ENCODE measurements at places on chromosomes 7 and 10.
A peak's percentile ranks its signal among the peaks of the same experiment; 100 is the strongest.

GRCh38 chr10:105195831-105196230 is 554.7 kb downstream of the SORCS3 start:
- H3K4me1 ChIP-seq = no peaks in the 10 kb centered on the region
- no peaks in the 10 kb centered on the region for H3K27me3 ChIP-seq
- no peak for DNase-seq
- no peak overlapping the region for H3K27ac ChIP-seq

- peaks cover 9% of the 10 kb centered on the region for H3K4me1 ChIP-seq
- H3K27me3 ChIP-seq = no peaks in the 10 kb centered on the region
- DNase-seq = no peak
- peak overlapping the region; percentile 81 for H3K4me3 ChIP-seq
- H3K27ac ChIP-seq = no peak overlapping the region
Measured at GRCh38 chr10:97685395-97685958, 1.6 kb downstream of the AVPI1 start.

GRCh38 chr7:83005410-83005809 is 157.3 kb downstream of the PCLO start:
- no peaks in the 10 kb centered on the region for H3K36me3 ChIP-seq
- no peak for DNase-seq
- H3K27me3 ChIP-seq = no peaks in the 10 kb centered on the region
- no peak overlapping the region for H3K4me3 ChIP-seq
- H3K27ac ChIP-seq = no peak overlapping the region
- H3K4me1 ChIP-seq = no peaks in the 10 kb centered on the region

DNA sequence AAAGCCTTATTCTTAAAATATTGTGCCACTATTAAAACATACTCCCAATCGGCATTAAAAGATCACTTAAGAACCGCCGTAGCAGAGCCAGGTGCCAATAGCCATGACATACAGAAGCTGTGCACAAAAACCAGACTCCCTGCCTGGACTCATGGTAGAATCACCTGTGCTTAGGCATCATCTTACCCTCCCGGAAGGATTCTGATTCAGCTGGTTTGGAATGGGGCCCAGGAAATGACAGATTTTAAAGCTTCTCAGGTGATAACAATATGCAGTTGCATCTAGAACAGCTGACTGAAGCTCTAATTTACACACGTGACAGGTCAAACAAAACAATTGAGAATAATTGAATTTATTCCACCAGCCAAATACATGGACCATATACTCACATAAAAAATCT is 10.7 kb downstream of the A1CF start:
- H3K4me3 ChIP-seq = no peak overlapping the region
- no peaks in the 10 kb centered on the region for H3K36me3 ChIP-seq
- no peak overlapping the region for H3K27ac ChIP-seq
- H3K4me1 ChIP-seq = no peaks in the 10 kb centered on the region

- peaks cover 58% of the 10 kb centered on the region for H3K4me1 ChIP-seq
- DNase-seq = no peak
- H3K27me3 ChIP-seq = no peaks in the 10 kb centered on the region
- H3K27ac ChIP-seq = no peak overlapping the region
- peak overlapping the region; percentile 8 for H3K4me3 ChIP-seq
- H3K36me3 ChIP-seq = peaks cover 9% of the 10 kb centered on the region
Measured at GRCh38 chr7:35816514-35816913, 15.7 kb downstream of the SEPTIN7 start.

GRCh38 chr10:83539528-83540308 is 599.6 kb upstream of the GHITM start:
- no peaks in the 10 kb centered on the region for H3K4me1 ChIP-seq
- no peaks in the 10 kb centered on the region for H3K27me3 ChIP-seq
- no peaks in the 10 kb centered on the region for H3K36me3 ChIP-seq
- DNase-seq = no peak

- H3K4me1 ChIP-seq = no peaks in the 10 kb centered on the region
- no peak for DNase-seq
- no peaks in the 10 kb centered on the region for H3K27me3 ChIP-seq
- H3K4me3 ChIP-seq = no peak overlapping the region
Measured at GRCh38 chr7:111329367-111330234, 232.7 kb downstream of the IMMP2L start.

GRCh38 chr7:29898301-29898700 is 91.3 kb downstream of the SCRN1 start:
- no peaks in the 10 kb centered on the region for H3K4me1 ChIP-seq
- DNase-seq = no peak
- H3K4me3 ChIP-seq = no peak overlapping the region
- H3K27me3 ChIP-seq = peaks cover 40% of the 10 kb centered on the region
- H3K27ac ChIP-seq = no peak overlapping the region
- no peaks in the 10 kb centered on the region for H3K36me3 ChIP-seq

DNA sequence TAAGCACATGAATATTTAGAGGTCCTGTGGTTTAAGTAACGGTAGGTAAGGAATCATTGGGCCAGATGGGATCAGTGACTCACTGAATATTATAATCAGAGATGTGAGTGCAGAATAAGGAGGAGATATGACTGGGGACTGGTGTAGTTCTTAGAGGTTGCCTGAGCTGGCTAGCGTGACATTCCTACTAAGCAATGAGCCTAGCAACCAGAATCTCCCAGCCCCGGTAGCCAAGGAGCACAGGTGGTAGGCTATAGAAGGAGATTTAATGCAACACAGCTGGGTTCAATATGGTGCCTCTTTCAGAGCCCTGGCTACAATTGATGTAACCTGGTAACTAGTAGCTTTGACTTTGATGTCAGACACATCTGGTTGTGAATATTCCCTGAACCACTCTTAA is 641.6 kb downstream of the AUTS2 start:
- H3K27me3 ChIP-seq = no peaks in the 10 kb centered on the region
- H3K4me1 ChIP-seq = no peaks in the 10 kb centered on the region
- H3K27ac ChIP-seq = no peak overlapping the region
- DNase-seq = no peak

- no peak for DNase-seq
- no peaks in the 10 kb centered on the region for H3K27me3 ChIP-seq
- H3K36me3 ChIP-seq = peaks cover 3% of the 10 kb centered on the region
- H3K4me1 ChIP-seq = no peaks in the 10 kb centered on the region
Measured at GRCh38 chr10:57919864-57920263, 347.8 kb downstream of the IPMK start.

GRCh38 chr7:132690174-132690573 is 113.9 kb upstream of the PLXNA4 start:
- no peaks in the 10 kb centered on the region for H3K36me3 ChIP-seq
- no peak overlapping the region for H3K27ac ChIP-seq
- H3K4me1 ChIP-seq = no peaks in the 10 kb centered on the region
- H3K27me3 ChIP-seq = peaks cover 48% of the 10 kb centered on the region
- H3K4me3 ChIP-seq = no peak overlapping the region

GRCh38 chr10:61618388-61618961 is 44.3 kb upstream of the CABCOCO1 start:
- H3K27ac ChIP-seq = no peak overlapping the region
- no peak for DNase-seq
- H3K27me3 ChIP-seq = peaks cover 5% of the 10 kb centered on the region
- H3K4me3 ChIP-seq = no peak overlapping the region
- no peaks in the 10 kb centered on the region for H3K4me1 ChIP-seq

DNA sequence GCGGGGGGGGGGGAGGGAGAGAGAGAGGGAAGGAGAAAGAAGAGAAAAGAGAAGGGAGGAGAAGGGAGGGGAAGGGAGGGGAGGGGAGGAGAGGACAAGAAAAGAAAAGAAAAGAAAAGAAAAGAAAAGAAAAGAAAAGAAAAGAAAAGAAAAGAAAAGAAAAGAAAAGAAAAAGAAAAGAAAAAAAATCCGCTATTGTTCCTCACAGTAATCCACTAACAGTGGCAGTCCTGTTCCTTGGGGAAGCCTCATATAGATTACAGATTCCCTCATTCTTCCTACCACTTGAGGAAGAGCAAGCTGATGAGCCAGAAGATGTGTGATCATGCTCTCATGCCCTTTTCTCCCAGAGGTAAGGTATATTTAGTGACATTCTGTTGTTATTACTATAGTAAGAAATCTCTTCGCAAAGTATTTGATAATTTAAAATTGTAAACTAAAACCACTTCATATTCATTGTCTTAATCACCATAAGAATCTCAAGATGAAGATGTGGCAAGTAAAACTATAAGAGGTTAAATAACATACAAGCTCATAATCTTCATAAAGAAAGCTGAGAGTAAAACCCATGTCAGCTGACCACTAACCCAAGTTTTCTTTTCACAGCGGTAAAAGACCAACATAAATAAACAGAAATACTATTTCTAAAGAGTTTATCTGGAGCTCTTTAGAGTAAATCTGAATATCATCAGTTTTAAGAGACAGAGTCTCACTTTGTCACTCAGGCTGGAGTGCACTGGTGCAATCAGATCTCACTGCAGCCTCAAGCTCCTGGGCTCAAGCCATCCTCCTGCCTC is 128.1 kb downstream of the JMJD1C start:
- no peaks in the 10 kb centered on the region for H3K36me3 ChIP-seq
- no peak overlapping the region for H3K4me3 ChIP-seq
- no peaks in the 10 kb centered on the region for H3K27me3 ChIP-seq
- DNase-seq = no peak
- no peak overlapping the region for H3K27ac ChIP-seq
- no peaks in the 10 kb centered on the region for H3K4me1 ChIP-seq

DNA sequence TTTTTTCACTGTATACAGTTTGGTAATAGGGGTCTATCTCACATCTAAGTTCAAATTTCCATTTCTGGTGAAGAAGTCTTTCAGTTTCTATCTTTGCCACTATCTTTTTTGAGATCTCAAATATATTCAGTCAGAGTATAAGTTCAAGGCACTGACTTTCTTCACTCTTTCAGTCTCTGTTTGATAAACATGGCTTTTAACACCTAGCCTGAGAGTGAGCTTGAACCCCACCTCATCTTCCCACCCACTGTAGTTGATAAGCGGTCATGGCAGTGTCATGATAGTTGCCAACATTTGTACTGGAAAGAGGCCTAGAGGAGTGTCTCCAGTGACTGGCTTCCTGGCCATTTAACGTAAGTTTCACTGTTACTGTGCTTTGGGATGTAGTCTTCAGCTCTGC is 41.2 kb upstream of the AGR3 start:
- no peaks in the 10 kb centered on the region for H3K4me1 ChIP-seq
- DNase-seq = no peak
- no peak overlapping the region for H3K4me3 ChIP-seq
- no peaks in the 10 kb centered on the region for H3K36me3 ChIP-seq

- H3K36me3 ChIP-seq = no peaks in the 10 kb centered on the region
- H3K4me3 ChIP-seq = no peak overlapping the region
- peaks cover 15% of the 10 kb centered on the region for H3K27me3 ChIP-seq
- no peaks in the 10 kb centered on the region for H3K4me1 ChIP-seq
- DNase-seq = no peak
Measured at GRCh38 chr10:115004236-115004862, 66.4 kb downstream of the TRUB1 start.

DNA sequence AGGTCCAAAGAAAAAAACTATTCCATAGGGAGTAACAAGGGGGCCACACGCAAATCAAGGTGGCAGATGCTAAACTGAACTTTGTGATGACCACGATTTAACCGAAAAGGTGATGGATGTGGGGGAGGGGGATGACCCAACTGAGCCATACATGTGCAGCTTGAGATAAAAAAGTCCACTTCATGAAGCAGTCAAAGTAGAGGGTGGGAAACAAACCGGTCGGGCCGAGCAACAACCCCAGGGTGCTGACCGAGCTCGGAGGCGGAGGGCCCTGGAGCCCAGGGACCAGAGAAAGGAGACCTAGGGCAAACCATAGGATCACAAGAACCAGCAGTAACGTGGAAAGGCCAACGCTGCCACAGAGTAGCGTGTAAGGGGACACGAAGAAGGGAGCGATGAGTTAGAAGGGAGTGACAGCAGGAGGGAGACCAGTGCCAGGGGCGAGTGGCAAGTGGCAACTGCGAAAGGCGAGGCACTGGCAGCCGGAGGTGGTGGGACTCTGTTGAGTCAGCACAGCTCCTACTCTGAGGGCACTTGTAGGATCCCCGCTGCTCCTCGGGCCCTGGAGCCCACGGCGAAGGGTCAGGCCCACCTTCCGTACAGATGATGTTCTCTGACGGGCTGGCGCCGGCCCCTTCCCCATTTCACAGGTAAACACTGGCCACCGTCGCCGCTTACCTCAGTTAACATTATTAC is 540 bp downstream of the SNX13 start:
- peaks cover 16% of the 10 kb centered on the region for H3K36me3 ChIP-seq
- peak overlapping the region; percentile 99 for H3K27ac ChIP-seq
- H3K4me3 ChIP-seq = peak overlapping the region; percentile 98
- peak; percentile 38 for DNase-seq

GRCh38 chr10:9668411-9668810 is 1349.3 kb upstream of the CELF2 start:
- DNase-seq = no peak
- H3K4me1 ChIP-seq = no peaks in the 10 kb centered on the region
- no peak overlapping the region for H3K4me3 ChIP-seq
- no peaks in the 10 kb centered on the region for H3K36me3 ChIP-seq
- H3K27me3 ChIP-seq = no peaks in the 10 kb centered on the region

DNA sequence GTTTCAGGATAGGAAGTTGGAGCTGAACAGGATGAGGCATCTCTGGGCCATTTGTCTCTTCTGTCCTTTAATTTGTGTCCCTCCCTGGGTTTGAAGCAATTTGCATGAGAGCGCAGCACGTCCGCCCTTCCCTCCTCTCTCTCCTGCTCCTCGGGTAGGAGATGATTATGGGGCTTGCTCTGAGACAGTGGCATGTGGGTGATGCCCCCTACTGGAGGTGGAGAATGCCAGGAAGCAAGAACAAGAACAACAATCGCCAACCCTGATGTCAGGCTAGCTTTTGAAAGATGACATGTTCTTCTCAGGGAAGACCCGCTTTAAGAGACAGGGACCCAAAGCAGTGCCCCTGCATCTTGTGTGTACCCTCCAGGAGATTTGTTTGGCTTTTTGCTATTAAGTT is 63.9 kb upstream of the LOXL4 start:
- H3K4me1 ChIP-seq = peaks cover 2% of the 10 kb centered on the region
- H3K27me3 ChIP-seq = peaks cover 6% of the 10 kb centered on the region
- no peak overlapping the region for H3K4me3 ChIP-seq
- no peaks in the 10 kb centered on the region for H3K36me3 ChIP-seq
- H3K27ac ChIP-seq = no peak overlapping the region

GRCh38 chr10:6346631-6347030 is 143.9 kb downstream of the PFKFB3 start:
- no peak for DNase-seq
- no peak overlapping the region for H3K4me3 ChIP-seq
- peak overlapping the region; percentile 95 for H3K27ac ChIP-seq
- no peaks in the 10 kb centered on the region for H3K27me3 ChIP-seq
- H3K36me3 ChIP-seq = peaks cover 15% of the 10 kb centered on the region

GRCh38 chr7:36119005-36119706 is 33.9 kb upstream of the EEPD1 start:
- H3K27ac ChIP-seq = no peak overlapping the region
- H3K27me3 ChIP-seq = peaks cover 40% of the 10 kb centered on the region
- no peak overlapping the region for H3K4me3 ChIP-seq
- peaks cover 23% of the 10 kb centered on the region for H3K4me1 ChIP-seq
- H3K36me3 ChIP-seq = no peaks in the 10 kb centered on the region

Measured in effector memory CD8-positive, alpha-beta T cell (primary cell).